ENCODE measurements at places on chromosomes 5 and 9. TPM values are rescaled to one million over a fixed set of nuclear protein-coding genes. Genes with fewer than 3 reads are reported as not detected.

The SLC24A2 gene
- not detected for total RNA-seq

The NAIP gene
- total RNA-seq = 0.90 TPM

The ACTBL2 gene
- not detected for total RNA-seq

The TOR4A gene
- total RNA-seq = 23.5 TPM

The GPR150 gene
- total RNA-seq = 0.13 TPM

The ARL14EPL gene
- total RNA-seq = under 0.01 TPM
